ENCODE measurements at places on chromosomes 7 and 10.

GRCh38 chr7:37531225-37531624, 82.6 kb upstream of the ELMO1 start:
- no peak for DNase-seq

- no peak for DNase-seq
These were observed 87.8 kb downstream of the LANCL2 start for GRCh38 chr7:55452971-55453370.

DNA sequence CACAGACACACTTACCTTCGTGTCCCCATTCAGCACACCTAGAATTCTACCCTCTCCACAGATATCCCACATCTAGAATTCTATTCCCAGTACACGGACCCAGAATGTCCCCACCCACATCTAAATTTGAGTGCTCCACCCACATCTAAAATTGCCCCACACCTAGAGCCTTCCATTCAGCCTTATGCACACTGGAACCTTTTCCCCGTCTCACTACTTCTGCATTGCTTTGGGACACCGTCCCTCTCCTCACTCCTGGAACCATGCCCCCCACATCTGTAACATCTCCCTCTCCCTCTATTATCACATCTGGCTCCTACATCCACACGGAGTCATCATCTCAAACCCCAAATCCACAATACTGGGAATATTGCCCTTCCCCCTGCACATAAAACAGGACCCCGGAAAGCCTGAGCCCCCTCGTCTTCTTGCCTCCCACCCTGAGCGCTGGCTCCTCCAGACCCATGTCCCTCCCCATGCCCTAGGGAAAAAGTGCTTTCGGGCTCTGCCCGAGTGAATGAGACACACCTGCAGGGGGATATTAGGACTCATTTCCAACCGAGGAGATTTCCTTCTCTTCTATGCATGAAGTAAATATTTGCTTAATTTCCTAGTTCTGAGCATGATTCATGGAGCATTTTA, 125.8 kb upstream of the UNC5B start:
- no peak for DNase-seq

GRCh38 chr10:35435824-35436223, 99.5 kb downstream of the CCNY start:
- DNase-seq: no peak

GRCh38 chr7:5230265-5231067, 40.4 kb downstream of the WIPI2 start:
- DNase-seq: no peak

- no peak for DNase-seq
These were observed 32.5 kb upstream of the VWDE start for GRCh38 chr7:12436126-12436525.

DNA sequence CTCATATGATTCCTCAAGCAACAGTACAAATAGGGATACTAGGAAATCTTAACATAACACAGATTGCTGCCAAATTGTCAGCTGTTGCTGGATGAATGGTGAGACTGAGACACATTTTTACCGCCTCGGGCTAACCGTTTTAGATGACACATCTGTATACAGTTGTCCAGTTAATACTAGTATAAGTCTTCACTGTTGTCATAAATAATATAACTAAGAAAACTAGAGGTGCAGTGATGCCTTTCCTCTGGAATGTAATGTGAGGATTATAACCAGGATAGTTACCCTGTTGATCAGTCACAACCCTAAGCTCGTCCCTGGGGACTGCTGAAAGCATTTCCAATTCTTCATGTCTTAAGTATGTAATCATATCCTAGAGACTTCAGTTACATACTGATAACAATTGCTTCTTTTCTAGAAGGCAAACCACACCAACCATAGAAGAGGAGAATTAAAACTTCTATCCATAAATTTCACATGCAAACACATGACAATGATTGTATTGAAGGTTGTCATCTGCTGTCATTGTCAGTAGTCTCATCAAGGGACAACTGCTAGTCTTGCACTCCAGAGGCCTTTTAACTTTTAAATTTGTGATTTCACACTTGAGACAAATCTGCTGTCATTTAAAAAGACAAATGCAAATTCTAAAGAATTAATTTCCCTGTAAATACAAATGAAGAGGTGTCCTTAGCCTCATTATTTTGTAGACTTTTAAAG, 100.4 kb upstream of the SEMA3D start:
- no peak for DNase-seq
